ENCODE measurements at places on chromosomes 11 and 22.

GRCh38 chr11:95193541-95193940, 37.5 kb downstream of the SESN3 start:
- DNase-seq = no peak

DNA sequence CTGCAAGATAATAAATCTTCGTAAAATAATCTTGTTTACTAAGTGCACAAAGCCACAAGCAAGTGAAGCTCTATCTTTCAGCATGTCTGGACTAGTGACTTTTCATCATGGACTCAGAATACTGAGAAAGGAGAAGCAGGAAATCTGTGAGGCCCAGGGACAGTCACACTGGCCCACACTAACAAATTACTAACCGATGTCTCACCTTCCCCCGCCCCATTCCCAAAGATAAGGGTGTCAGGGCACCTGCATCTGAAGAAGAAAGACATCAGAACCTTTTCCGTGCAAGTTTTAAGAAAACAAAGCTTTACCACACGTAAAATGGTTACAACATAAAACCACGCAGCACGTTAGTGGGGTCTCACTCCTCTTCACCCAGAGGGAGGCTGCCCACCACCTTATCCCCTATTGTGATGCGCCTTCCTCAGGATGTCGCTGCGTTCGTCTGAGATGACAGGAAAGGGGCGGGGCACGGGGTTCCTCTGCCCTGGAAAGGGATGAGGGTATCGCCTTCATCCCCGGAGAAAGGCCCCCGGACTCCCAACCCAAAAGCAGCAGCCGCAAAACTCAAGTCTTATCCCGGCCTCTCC, 616 bp downstream of the BTBD10 start:
- DNase-seq = no peak

- DNase-seq = no peak
These were observed 41.7 kb downstream of the CASP12 start for GRCh38 chr11:104856607-104857006.

GRCh38 chr11:128326791-128327190, 260.6 kb downstream of the ETS1 start:
- no peak for DNase-seq

GRCh38 chr22:36734171-36735058, 30.9 kb upstream of the CACNG2 start:
- DNase-seq = no peak

DNA sequence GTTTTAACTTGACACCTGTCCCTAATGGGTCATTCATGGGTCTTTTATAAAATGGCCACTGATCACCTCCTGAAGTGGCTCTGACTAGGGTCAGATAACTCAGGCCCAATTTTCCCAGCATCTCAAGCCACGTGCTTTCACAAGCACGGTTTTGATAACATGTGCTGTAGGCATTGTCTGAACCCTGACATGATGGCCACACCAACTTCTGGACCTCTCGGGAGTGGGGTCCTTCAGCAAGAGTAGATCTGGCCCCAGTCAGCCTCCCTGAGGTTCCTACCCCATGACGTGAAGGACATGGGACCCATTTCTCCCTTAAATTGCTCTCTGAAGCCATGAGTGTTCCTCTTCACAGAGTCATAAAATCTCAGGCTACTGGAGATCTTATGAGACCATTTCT, 60.4 kb upstream of the CCND1 start:
- no peak for DNase-seq

DNA sequence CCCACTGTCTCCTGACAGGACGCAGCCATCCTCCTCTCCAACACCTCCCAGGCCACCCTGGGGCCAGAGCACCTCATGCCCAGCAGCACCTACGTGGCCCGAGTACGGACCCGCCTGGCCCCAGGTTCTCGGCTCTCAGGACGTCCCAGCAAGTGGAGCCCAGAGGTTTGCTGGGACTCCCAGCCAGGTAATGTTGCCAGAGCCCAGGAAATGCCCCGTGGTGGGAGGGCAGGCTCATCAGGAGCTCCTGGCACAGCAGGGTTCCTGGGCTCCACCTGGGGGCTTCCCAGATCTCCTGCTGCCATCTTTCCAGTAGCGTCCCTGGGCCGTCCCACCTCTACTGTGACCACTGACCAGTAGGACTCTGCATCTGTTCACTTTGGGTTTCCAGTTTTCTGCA, 16.2 kb downstream of the CSF2RB start:
- DNase-seq = no peak
